ENCODE measurements at places on chromosomes 16 and 17. TPM values are rescaled to one million over a fixed set of nuclear protein-coding genes. Genes with fewer than 3 reads are reported as not detected.

DNA sequence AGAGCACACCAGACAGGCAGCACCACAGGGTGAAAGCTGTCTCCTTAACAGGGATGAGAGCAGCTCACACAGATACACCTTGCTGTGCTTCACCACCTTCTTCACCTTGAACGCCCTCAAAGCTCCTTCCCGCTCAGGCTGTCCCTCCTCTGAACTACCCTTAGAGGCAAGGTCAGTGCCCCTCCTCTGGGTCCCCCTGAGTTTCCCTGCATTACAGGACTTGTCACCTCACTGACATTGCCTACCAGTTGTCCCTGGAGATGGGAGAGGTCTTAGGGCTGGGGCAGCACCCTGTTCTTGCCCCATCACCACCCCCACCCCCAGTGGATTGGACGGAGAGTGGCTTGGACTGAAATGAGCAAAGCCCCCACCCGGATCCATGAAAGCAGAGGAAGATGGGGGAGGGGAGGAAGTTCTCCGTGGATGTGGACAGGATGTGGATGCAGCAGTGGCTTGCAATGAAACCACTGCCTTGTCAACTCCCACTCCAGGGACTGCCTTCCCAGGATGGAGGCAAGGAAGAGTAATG lies 73.2 kb upstream of the CDH5 start:
- no peak for DNase-seq

DNA sequence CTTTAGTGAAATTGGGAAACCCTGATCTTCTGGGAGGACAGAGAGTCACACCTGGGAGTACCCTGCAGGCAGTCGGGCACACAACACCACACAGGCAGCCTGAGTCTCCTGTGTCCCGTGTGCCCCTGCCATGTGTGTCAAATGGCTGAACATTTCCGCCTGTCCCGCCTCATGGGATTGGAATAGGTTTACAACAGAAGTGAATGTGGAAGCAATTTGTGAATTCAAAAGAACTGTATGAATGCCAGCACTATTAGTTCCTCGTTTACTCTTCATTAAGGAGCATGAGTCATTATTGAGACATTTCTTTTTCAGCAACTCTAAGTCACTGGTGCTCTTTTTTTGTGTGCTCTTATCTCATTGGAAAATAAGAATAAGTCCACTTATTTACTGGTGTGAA lies 226.5 kb downstream of the PMP22 start:
- no peak for DNase-seq

DNA sequence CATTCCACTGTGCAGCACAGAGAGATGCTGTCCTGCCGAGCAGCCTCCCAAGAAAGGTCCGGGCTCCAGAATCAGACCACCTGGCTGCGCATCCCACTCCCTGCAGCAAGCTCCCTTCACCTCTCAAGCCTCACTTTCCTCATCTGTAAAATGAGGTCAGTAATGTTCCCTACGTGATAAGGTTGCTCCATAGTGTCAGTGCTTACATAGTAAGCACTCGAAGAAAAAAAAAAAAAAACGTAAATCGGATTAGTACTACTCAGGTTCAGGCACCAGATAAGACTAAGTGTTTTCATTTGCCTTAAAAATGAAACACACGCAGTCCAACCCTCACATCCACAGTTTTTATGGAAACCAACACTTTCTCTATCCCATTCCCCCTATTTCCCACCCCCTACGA lies 76.7 kb downstream of the CCT6B start:
- DNase-seq, result no peak

Gene CCDC154
- total RNA-seq, result 0.58 TPM

DNA sequence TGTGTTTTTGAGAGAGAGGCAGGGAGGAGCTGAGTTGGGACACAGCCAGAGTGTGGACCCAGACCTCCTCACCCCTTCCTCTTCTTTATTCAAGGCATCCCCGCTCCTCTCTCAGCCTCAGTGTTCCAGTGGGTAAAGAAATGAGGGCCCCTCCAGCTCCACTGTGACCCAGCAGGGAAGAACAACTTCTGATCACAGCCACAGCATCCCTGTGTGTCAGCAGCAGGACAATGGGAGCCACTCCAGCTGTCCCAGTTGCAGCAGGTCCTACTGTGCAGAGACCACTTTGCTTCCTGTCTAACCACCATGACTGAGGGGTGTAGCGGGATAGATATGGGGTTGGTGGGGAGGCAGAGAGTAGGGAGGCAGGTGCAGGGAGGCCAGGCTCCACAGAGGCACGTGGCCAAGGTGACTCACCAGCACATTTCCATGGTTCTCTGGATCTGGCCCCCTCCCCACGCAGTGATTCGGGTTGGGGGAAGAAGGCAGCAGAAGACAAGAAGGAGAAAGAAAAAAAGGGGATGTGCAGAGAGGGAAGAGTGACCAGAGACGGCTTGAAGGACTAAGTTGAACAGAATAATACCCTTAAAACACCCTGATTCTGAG lies 24.5 kb downstream of the PIK3R5 start:
- DNase-seq, result no peak

DNA sequence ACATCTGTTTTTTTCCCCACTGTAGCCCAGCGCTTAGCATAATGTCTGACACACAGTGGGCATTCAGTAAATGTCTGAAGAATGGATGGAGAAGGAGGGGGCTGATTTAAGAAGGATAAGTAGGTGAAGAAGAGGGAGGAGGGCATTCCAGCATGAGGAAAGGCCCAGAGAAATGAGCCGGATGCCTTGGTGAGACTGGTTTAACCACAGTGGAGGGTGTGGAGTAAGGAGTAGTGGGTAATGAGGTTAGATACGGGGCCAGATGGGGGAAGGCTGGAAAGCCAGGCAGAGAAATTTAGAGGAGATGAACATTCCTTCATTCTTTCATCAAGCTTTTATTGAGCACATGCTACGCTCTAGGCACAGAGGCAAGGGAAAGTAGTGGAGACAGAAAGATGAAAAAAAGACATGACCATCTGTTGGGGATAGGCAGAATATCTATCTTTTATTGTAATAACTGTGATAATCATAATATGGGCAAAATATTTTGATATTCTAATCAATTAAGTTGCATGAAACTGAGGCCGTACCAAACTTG lies 43.7 kb upstream of the NFAT5 start:
- no peak for DNase-seq

Gene TEKT1
- not detected for total RNA-seq

GRCh38 chr16:72854267-72854959 lies 193.5 kb downstream of the ZFHX3 start:
- DNase-seq, result no peak

Gene KRTAP4-4
- total RNA-seq, result not detected

- no peak for DNase-seq
Observed at GRCh38 chr16:717450-718245, 2.7 kb downstream of the METRN start.

GRCh38 chr17:46810837-46811236 lies 7.7 kb downstream of the WNT3 start:
- DNase-seq, result no peak

DNA sequence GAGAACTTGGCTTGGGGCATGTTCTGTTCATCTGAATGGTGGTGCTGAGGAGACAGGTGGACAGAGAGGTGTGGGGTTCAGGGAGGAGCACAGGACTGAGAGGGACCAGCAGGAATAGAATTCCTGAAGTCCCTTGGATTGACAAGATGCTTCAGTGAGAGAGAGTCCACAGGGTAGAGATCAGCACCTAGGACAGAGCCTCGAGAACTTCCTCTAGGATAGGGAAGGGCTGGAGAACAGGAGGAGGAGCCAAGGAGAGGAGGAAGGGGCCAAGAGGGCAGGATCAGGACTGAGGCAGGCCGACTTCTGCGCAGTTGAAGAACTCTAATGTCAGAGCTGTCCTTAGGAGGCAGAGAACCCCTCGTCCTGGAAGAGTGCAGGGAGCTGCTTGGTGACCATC lies 138.4 kb downstream of the PRKCB start:
- no peak for DNase-seq

- DNase-seq, result no peak
Observed at GRCh38 chr16:79703066-79703465, 102.5 kb upstream of the MAF start.

DNA sequence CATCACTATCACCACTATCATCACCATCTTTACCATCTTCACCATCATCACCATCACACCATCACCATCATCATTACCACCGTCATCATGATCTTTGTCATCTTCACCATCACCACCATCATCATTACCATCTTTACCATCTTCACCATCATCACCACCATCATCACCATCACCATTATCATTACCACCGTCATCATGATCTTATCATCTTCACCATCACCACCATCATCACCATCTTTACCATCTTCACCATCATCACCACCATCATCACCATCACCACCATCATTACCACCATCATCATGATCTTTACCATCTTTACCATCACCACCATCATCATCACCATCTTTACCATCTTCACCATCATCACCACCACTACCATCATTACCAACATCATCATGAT lies 10.2 kb upstream of the ZNF469 start:
- DNase-seq, result no peak

GRCh38 chr17:45405250-45406086 lies 27.2 kb downstream of the ARHGAP27 start:
- no peak for DNase-seq

Gene NEUROD2
- total RNA-seq, result not detected

DNA sequence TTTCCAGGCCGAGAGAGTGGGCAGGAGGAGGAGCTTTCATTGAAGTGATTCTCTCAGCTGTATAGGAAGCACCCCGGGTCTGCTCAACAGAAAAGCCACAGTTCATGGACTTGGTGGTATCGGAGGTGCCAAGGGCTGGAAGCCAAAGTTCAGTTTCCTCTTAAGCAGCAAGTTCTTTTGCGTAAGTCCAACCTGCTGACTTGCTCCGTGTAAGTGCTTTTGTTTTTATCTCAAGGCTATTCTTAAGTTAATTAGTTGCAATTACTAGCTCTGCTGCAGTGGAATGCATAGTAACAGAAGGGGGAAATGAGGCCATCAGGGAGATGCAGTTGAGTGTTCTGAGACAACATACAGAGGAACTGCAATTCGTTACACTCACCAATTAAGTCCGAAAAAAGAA lies 44.6 kb downstream of the SMIM36 start:
- no peak for DNase-seq

DNA sequence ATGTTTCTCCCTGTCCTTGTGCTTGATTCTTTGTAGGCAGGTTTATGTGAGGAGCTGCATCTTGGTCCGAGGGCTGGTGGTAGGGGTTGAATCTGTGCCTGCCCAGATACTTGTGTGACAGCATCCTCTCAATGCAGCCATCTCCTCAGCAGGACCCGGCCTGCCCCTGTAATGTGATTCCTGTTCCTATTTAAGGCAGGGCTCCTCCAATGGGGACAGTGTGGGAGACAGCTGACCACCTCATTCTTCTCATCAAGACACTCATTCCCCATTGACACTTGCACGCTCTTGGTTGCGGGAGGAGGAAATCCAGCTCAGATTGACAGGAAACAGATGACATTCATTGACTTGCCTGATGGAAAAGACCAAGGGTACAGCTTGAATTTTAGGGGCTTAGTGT lies 384.5 kb downstream of the CPPED1 start:
- DNase-seq, result no peak

Gene GPR179
- total RNA-seq, result not detected

DNA sequence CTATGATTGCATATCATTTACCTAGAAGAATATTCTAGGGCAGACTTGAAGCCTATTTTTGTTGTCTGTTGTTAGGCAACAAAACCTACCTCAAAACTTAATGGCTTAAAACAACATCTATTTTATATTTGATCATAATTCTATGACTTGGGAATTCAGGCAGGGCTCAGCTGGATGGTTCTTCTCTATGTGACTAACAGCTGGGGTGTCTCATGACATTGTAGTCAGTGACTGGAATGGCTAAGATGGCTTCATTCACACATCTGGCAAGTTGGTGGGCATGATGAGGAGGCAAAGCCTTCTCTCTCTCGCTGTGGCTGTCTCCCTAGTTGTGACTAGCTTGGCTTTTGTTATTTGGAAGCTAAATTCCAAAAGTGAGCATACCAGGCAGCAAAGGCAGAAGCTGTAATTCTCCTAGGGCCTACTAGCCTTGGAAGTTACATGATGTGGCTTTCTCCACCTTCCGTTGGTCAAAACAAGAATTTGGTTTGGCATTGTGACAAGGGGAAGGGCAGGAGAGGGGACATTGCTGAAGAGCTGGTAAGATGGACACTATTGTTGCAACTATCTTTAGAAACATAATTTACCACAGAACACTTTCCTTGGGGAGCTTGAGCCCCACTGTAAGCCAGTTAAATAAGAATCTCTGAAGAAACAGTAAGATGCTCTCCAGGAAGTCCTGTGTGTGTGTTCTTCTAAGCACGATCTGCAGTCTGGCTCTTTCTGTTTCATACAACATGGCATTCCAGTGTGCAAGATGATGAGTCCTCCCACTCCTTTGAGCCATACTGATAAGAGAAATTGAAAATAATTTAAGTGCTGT lies 39.4 kb downstream of the ZNRF1 start:
- no peak for DNase-seq

Gene PTX4
- total RNA-seq, result 0.18 TPM

GRCh38 chr16:28554634-28555423 lies 1.1 kb downstream of the SGF29 start:
- no peak for DNase-seq

DNA sequence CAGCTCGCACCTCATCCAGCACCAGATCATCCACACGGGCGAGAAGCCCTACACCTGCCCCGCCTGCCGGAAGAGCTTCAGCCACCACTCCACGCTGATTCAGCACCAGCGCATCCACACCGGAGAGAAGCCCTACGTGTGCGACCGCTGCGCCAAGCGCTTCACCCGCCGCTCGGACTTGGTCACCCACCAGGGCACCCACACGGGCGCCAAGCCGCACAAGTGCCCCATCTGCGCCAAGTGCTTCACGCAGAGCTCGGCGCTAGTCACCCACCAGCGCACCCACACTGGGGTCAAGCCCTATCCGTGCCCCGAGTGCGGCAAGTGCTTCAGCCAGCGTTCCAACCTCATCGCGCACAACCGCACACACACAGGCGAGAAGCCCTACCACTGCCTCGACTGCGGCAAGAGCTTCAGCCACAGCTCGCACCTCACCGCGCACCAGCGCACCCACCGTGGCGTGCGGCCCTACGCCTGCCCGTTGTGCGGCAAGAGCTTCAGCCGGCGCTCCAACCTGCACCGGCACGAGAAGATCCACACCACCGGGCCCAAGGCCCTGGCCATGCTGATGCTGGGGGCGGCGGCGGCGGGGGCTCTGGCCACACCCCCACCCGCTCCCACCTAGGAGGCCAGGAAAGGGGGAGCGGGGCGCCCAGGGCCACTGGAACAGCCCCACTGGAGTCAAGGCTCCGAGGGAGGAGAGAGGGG lies 7.5 kb downstream of the ZNF205 start:
- DNase-seq, result no peak

DNA sequence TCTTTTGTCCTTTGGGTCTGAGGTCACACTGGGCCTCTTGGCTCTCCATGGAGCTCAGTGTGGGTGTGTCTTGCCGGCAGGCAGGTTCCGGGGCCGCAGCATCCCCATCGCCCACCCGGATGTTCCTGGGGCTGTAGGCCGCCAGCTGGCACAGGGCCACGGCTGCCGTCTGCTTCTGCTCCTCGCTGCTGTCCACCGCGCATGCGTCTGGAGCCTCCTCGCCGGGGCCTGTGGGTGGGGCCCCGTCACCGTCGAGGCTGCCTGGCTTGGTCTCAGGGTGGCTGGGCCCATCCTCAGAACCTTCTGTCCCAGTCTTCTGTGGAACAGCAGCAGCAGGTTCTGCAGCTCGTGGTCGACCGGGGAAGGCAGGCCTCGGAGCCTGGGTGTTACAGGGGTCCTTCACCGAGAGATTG lies 9.6 kb downstream of the ZNF750 start:
- DNase-seq, result no peak

Gene TIMP2
- total RNA-seq, result 322 TPM

Data from glomerular endothelial cell (primary cell).